ENCODE measurements at places on chromosomes 6 and 20.

DNA sequence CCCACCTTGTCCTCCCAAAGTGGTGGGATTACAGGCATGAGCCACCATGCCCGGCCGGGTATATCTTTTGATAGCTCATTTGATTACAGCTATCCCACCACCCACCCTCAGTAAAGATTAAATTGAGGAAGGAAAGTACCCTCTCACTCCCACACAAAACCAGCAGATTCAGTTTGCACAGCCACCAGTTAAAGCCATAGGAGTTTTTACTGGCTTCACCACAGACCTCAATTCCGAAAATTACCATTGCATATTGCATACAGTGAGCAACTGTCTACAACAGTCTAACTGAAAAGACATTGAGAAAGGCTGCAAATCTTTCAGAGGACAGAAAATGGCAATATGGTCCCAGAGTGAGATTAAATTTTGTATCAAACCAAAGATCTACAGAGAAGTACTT is 34.9 kb downstream of the ESF1 start:
- no peak for DNase-seq

- DNase-seq, result no peak
Observed at GRCh38 chr20:18683839-18684238, 96.0 kb downstream of the DTD1 start.

GRCh38 chr6:6900569-6901204 is 207.1 kb upstream of the RREB1 start:
- DNase-seq, result no peak

DNA sequence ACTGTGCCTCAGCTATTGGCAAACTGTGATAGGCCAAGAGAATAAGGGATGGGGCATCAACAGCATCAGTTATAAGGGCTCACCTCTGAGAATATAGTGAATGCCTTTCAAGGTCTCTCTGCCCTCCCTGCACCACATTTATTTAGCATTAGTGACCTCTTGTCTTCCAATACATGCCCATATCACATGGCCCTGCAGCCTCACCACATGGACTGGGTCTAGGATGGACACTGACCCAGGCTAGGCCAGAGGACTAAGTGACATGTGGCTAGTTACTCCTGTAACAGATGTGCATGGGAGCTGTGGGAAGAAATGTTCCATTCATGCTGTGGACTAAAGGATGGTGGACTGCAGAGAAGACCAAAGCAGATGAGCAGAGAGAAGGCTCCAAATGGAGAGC is 3.2 kb upstream of the BTN2A2 start:
- no peak for DNase-seq

- DNase-seq, result no peak
Observed at GRCh38 chr6:1679031-1679687, 69.4 kb downstream of the FOXC1 start.

- DNase-seq, result no peak
Observed at GRCh38 chr20:1467082-1467354, 369 bp upstream of the NSFL1C start.

DNA sequence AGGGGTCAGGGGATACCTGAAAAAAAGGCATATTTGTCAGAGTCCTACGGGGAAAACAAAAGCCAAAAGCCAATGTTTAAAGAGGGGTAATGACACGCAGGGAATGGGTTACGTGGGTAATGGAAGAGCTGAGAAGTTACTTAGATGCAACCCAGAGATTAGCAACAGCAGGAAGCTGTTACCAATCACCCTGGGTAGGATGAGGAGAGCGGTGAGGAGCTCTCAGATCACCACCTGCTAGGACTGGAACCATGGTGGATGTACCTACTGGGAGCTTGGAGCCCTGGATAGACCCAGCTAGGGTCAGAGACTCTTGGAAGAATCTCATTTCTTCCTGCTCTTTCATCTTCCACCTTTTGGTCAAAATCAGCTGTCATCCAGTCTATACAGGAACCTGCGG is 51.2 kb upstream of the RNF24 start:
- DNase-seq, result no peak

- peak; percentile 29 for DNase-seq
Observed at GRCh38 chr6:118709859-118710350, 58.5 kb upstream of the CEP85L start.

DNA sequence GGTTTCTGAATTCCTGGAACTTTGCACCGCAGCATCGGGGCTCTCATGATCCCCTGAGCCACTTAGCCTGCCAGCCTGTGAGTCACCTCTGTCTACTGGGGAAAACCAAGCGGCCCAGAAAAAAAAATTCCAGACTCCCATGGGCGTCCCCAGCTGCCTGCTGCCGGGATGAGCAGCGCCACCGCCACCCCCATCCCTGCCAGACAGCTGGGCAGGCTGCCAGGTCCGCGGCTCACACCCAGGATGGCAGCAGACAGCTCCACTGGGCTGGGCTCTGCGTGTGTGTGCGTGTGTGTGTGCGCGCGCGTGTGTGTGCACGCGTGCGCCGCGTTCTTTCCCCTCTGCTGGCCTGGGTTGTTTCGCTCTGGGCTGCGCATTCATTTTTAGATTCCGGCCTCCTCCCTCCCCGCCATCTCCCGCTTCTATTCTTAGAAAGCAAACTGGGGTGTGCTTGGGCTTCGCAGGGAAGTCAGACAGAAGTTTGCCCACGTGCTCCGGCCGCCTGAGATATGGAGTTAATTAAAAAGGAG is 38.9 kb upstream of the PMEPA1 start:
- DNase-seq, result peak; percentile 36

DNA sequence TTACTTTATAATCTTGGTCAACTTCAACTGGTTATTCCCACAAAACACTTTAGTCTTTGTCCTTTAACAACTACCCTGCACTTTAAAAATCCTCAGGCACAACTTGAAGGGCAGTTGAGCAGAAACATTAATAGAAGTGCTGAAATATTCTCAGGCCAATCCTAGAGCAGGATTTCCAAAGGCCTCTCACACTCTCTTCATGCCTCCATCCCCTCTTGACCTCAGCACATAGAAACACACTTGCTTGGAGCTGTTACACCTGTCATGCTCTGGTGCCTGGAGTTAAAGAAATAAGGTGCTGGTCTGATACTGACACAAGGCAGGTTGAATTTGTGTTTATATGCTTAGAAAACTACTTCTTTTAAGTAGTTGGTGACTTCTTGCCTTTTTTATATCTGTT is 618.8 kb upstream of the POU3F2 start:
- DNase-seq, result no peak

DNA sequence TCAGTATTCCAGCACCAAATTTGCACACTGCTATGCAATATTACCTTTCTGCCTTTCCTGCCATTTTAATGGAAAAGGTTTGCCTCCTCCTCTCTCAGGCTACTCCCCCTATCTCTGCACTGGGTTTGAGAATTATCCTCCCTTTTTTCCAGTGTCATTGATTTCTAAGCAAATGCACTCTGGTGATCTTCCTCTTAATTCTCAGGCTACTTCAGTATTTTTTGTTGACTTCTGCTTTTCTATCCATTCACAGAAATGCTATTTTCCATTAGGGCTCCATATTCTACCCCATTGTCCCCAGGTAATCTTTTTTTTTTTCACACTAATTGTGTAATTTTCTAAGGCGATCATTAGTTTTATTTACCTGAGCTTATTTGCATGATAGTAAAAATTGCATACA is 144.0 kb downstream of the GJA1 start:
- DNase-seq, result no peak

DNA sequence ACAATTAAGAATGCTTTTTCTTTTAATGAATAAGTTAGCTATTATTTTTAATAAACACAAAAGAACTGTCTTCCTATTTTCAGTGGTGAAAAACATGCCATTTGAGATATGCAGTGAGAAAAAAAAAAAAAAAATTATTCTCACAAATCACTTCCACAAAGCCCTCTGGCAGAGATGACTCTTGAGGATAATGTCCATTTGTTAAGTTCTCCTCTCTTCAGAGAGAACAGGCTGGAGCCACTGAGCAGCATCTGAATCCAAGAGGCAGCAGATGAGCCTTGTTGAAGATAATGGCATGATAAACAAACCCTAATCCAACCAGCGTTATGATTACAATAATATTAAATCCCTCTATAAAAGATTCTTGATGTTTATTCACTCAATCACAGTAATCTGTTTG is 105.0 kb downstream of the PTPRK start:
- no peak for DNase-seq

- no peak for DNase-seq
Observed at GRCh38 chr6:166448432-166448831, 65.7 kb upstream of the MPC1 start.

GRCh38 chr20:18412221-18412901 is 54.5 kb downstream of the DZANK1 start:
- no peak for DNase-seq

- DNase-seq, result no peak
Observed at GRCh38 chr20:40961686-40962640, 66.7 kb upstream of the TOP1 start.

- DNase-seq, result no peak
Observed at GRCh38 chr6:744666-745353, 51.9 kb upstream of the EXOC2 start.

GRCh38 chr6:110613356-110613755 is 136.9 kb upstream of the SLC22A16 start:
- DNase-seq, result no peak

GRCh38 chr6:139925894-139926641 is 551.6 kb upstream of the CITED2 start:
- DNase-seq, result no peak

DNA sequence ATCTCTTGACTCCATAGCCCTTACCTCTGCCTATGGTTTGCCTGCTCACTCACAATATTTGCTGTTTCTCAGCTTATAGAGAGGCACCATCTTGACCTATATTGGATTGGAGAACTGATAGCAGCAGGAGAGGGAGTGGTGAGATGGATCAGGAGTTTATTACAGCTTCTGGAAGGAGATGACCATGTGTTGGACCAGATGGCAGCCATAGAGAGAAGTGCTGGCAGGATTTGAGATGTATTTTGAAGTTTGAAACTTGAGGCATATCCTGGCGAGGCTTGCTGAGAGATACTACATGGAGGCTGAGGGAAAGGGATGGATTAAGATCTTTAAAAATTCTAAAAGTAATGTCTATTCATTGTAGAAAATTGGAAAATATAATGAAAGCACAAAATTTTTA is 198.0 kb upstream of the ZFP64 start:
- DNase-seq, result no peak

DNA sequence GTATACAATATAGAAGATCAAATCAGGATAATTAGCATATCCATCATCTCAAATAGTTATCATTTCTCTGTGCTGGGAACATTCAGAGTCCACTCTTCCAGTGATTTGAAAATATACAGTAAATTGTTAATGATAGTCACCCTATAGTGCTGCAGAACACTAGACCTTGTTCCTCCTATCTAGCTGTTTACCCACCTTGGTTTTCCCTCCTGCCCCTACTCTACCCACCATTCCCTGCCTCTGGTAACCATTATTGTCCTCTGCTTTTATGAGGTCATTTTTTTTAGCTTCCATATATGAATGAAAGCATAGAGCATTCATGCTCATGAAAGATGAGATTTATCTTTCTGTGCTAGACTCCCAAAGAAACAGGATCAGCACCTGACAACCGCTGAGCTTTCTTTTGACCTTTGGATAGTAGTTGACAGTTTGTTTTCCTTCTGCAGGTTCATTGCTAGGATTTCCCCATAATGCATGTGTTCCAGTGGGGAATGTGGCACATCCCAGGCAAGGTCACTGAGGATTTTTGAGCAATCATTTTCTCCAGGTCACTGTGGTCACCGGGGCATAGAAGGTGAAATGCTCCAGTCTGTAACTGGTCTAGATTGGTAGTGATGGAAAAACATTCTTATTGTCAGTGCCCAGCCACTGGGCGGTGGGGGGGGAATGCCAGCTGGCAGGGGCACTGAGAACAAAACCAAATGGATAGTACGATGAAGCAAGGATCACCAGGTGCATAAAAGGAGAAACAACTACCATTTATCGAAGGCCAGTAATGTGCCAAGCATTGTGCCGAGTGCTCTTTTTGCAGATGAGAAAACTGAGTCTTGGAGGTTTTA is 33.6 kb upstream of the BCAS1 start:
- no peak for DNase-seq

- DNase-seq, result no peak
Observed at GRCh38 chr6:118537574-118537973, 10.5 kb upstream of the PLN start.

DNA sequence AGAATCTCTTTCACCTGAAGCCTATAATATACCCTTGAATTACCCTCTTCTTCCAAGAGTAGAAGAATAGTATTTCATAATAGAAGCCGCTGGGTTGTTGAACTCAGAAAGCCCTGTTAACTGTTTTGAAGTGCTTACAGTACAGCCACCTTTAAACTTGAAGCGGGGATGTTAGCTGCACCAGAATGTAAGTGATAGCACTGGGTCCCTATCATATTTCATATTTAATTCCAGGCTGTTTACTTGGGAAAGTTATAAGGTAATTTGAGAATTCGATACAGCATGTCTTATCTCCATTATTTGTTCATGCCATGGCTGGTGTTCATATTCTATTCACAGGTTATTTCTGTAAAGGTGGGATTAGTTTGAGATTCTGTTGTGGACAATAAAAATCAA is 63.5 kb upstream of the VSTM2L start:
- DNase-seq, result peak; percentile 52

GRCh38 chr6:105917038-105917695 is 169.0 kb upstream of the PRDM1 start:
- DNase-seq, result no peak

GRCh38 chr20:30284281-30284905 is 973.1 kb upstream of the DEFB115 start:
- no peak for DNase-seq

- peak; percentile 10 for DNase-seq
Observed at GRCh38 chr6:40543146-40543545, 44.0 kb downstream of the LRFN2 start.

DNA sequence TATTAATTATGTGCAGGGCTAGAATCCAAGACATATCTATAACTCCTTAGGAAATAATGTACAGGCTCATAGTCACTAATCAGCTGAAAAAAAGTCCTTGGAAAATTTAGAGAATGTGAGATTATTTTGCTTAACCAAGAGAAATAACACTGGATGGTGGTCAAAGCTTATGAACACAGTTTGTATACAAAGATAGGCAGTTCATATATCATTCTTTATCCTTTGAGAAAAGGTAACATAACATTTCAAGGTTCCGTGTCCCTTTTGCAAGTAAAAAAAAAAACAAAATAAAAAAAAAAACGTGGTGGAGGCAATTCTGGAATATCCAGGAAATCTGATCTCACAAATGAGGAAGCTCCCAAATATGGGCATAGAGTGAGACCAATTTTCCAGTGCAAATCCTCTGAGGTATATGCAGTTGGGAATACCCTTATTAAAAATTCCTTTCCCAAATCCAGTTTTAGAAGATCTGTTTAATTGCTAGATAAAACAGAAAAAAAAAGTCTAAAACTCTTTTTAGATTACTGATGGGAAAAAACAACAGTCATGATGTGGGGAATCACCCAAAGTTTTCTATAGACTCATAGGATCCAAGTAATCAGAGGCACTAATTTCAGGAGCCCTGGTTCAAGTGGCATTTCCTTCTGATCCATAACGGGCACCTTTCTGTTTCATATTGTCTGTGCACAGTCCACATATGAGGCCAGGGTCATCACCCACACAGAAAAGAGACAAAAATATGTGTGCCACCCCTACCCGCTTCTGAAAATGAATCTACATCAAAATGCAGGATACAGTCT is 17.7 kb upstream of the TNFAIP3 start:
- no peak for DNase-seq
